ENCODE measurements at places on chromosomes 1 and 21.
A peak's percentile ranks its signal among the peaks of the same experiment; 100 is the strongest.

DNA sequence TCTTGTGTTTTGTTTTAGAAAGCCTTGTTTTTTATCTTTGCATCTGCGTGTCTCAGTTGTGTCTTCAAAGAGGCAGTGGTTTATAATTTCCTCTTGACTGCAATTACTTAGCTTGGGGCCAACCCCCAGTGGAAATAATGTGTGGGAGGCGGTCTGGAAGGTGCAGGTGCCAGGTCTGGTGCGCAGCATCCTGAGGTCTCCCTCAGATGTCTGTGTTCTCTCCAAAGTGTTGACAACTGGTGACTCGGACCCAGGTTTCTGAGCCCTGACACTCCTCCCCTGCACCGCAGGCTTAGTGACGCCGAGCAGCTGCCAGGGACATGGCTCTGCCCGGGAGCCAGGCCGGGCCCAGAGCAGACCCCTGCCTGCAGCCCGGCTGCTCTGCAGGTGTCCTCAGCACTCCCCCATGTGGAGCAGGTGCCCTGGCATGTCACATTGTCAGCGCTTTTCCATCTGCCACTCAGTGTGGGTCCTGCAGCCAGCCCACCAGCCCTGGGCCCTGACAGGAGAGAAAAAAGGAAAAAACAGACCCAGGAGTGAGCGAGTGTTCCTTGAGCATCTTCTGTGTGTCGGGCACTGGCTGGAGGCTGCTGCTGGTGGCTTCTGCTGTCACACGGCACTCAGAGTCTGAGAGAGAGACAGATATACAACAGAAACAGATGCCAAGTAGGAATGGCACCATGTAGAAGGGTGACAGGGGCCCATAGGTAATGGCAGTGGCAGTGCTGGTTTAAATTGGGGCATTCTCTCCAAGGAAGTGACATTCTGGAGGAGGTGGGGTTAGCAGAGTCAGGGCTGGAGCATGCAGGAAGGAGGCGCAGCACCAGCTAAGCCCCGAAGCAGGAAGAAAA is 24.8 kb upstream of the SELENON start:
- no peak for DNase-seq

DNA sequence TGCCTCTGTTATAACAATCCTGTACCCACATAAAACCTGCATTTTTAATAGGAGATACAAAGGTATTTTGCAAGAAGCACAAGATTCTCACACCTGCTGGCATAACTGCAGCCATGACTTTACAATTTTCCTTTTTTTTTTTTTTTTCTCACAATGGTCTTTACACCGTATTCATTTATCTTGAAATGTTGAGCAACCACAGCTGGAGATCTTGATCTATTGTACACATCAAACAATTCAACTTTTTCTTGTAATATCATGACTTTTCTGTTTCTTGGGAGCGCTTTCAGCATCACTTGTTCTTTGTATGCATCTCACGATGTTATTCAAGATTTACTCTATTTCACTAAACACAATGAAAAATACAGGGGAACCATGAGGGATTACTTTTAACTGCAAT is 651.4 kb downstream of the KCNT2 start:
- DNase-seq: no peak

DNA sequence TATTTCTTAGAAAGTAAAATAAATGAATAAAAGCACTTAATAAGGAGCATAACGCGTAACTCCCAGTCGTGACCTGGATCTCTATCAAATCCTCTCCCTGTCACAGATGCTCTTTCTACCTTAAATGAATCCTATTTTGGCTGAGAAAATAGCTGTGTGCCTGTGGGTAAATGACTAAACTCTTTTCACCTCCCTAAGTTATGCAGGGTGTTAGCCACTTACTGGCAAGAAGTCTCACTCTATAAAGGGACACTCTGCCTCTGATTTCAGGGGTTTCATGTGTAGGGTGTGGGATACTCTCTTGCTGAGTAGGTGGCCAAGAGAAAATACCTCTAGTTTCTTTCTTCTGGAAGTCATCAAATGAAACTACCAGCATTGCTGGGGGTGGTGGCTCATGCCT is 24.3 kb upstream of the PPP1R15B start:
- DNase-seq: no peak

DNA sequence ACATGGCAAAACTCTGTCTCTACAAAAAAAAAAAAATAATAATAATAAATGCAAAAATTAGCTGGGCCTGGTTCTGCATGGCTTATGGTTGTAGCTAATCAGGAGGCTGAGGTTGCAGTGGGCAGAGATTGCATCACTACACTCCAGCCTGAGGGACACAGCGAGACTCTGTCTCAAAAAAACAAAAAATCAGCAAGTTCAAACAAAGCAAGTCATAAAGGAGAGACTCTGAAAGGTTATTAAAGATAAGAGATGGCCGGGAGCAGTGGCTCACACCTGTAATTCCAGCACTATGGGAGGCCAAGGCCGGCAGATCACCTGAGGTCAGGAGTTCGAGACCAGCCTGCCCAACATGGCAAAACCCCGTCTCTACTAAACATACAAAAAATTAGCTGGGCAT is 28.8 kb downstream of the COP1 start:
- no peak for DNase-seq

DNA sequence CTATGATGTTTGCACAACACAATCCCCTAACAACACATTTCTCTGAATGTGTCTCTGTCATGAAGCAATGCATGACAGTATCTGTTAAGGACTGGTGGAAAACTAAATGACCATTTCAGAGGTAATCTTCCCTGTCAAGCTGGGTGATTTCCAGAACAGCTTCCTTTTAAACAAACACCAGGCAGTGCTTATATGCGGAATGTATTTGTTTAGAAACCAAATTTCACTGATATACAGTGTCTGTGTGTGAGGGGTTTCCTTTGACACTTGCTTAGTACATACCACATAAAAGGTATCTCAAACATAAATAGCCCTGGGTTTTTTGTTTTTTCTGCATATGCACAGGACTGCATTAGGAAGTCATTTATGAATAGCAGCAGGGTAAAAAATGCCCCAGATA is 95.6 kb downstream of the TGFBR3 start:
- DNase-seq: no peak

- DNase-seq: no peak
Measured at GRCh38 chr1:5993556-5994491, 1.6 kb upstream of the NPHP4 start.

- no peak for DNase-seq
Measured at GRCh38 chr21:42044871-42045495, 26.1 kb upstream of the UMODL1 start.

- peak; percentile 93 for DNase-seq
Measured at GRCh38 chr21:46060596-46061061, 37.3 kb upstream of the COL6A2 start.

DNA sequence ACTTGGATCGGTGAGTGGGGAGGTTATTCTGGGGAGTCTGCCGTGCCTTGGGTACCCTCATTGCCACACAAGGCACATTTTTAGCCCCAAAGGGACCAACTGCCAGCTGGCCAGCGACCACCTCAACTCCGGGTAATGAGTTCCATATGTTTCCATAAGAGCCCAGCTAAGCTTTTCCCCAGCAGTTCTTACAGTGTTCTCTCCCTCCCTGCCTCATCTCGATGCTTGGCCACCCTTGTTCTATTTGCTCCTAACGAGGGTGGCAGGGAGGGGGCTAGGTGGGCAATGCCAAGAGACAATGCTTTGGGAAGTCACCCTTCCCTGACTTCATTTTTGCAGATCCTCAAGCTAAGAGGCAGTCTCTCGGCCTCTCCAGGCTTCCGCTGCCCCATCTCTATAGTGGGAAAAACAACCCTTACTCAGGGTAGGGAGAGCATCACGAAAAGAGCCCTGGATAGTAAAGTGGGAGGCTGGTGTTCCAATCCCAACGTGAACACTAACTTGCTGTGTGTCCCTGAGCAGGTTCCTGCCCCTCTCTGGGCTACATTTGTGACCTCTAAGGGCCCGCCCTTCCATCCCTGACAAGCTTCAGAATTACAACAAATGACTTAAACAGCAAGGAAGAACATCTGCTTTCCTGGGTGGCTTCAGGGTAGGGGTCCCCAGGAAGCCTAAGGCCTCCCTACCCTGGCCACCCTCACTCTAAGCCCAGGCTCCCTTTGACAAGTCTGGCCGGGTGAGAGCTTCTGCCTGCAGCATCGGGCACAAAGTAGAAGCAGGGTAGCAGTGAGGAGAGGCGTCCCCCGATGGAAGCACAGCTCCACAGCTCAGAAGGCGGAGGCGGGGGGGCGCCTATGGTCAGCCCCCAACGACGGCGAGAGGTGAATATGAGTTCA is 5.8 kb downstream of the ID3 start:
- DNase-seq: no peak

DNA sequence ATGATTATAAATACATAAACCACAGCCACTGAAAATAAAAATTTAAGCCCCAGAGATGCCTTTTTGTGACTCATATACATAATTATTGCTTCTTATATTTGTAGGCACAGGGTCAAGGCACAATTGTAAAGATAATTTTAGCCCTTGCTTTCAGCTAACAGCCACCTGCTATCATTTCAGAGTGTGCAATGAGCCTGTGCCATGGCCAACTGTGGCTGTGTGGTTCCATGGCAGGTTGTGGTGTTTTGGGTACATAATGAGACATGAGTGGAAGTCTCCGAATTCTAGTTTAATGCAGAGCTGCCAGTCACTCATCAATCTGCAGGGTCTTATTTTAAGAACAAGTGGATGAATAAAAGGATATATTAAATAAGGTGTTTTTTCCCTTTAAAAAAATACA is 346.9 kb upstream of the SNX7 start:
- DNase-seq: no peak

- DNase-seq: no peak
Measured at GRCh38 chr1:6102532-6102845, 56.8 kb downstream of the KCNAB2 start.

Data from HFFc6 (cell line).